Activated CD4-positive, CD25-positive, alpha-beta regulatory T cell treated with anti-CD3 and anti-CD28 coated beads, Interleukin-2, amount 50 U/mL, for 16 hours (primary cell): ENCODE measurements at places on chromosomes 7 and 10.

DNA sequence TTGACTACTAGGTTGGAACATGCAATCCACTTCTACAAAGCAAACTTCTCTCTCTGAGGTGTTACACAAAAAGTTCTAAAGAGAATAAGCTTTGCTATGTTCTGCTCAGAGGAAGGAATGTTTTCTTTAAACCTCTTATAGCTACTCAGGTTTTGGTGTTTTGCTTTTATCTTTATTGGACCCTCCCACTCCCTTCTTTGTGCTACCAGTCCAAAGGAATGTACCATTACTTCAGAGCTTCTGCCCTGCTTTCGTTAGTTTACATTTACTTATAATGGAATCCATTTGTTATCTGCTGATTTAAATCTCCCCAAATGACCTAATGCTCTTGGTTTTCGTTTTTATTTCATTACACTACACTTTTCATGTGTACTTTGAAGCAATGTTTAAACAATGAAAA lies 154.9 kb downstream of the ATE1 start:
- no peak for DNase-seq

DNA sequence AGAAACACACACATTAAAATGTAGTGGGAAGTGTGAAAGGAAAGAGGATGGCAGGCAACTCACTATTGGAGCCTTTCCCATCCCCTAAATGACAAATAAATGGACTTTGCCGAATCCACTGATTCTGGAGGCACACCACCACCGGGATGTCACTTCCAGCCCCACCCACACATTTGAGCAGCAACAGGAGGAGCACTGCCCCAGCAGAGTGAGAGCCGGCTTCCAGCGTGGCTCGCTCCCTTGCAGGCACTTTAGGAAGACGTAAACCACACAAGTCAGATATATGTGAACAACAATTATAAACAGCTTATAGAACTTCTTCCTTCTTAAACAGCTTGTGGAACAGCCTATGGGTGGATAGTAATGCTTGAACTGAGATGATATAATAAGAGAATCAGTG lies 191.0 kb downstream of the DGKI start:
- DNase-seq: no peak

DNA sequence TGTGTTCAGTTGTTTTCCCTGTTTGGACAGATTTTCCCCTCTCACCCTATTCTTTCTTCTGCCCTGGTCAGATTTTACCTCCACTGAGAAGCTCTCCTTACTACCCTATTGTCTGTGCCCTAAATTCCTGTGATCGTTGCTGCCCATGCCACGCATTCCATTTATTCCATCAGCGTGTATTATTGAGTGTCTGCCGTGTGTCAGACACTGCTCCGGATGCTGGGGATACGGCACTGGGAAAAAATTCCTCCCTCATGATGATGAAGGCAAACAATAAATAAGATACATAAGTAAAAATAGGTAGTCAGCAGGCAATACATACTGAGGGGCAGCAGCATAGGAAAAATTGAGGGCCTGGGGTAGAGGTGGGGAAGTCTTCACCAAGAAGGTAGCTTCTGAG lies 86.8 kb downstream of the FANK1 start:
- no peak for DNase-seq

DNA sequence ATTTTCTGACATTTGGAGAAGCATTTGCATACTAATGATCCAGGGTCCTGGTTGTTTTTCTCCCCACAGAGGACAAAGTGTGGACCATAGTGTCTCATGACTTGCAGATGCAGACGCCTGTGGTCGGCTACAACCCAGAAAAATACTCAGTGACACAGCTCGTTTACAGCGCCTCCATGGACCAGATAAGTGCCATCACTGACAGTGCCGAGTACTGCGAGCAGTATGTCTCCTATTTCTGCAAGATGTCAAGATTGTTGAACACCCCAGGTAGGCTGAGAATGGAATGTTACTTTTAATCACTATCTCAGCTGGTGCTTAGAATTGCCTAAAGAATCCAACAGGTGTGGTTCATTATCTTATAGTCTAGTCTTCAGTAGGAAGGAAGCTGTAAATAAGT lies 951.5 kb upstream of the C7orf33 start:
- no peak for DNase-seq

DNA sequence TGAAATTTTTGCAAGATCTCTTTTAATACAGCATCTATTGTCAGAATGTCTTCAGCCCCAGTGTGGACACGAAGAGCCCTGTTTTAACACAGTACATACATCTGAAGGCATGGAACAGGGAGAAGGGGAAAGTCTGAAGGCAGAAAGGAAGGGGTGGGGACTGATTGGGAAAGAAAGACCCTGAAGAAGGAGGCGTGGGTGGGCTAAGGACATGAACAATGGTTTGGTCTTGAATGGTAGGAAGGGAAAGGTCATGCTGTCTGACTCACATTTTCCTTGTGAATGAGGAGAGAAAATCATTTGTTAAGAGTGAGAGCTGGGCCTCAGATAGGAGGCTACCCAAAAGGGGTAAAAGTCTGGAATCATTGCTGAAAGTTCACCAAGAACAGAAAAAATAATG lies 297.1 kb downstream of the GALNT17 start:
- DNase-seq: no peak

DNA sequence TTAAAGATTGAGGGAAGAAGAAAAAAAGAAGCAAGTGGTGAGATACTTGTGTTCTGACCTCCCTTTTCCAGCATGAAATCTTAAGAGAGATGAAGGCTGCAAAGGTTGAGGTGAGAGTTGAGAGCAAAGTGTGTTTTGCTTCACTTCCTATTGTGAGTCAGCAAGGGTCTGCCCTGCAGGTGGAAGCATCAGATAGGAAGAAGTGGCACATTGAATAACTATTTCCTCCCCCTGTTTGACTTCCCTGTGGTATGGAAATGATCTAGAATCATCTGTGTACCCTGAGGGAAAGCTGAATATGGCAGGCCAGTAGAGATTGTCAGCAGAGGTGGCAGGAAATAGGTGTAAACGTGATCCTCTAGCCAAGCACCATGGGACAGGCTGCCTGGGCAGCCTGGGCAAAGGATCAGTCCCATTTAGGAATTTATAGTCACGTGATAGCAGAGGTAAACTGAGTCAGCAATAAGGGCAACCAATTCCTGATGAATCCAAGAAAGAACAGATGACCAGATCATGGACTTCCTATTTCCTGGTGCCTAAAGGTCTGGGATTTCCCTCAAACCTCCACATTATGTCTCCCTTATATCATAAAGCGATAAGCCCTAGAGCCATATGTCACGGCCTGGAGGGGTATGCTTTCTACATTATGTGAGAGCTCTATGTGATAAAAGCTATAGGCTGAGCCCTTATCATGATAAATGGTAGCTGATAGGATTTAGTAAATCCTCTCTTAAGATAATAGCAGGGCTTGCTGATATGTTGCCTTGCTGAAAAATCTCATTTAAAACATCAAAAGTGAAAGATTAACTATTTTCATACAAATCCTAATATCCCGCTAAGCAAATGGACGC lies 287.0 kb downstream of the MDFIC start:
- DNase-seq: no peak

GRCh38 chr10:114682532-114682931 lies 24.5 kb upstream of the ABLIM1 start:
- no peak for DNase-seq

- no peak for DNase-seq
Measured at GRCh38 chr10:1171586-1171985, 115.4 kb downstream of the WDR37 start.

- DNase-seq: no peak
Measured at GRCh38 chr10:21427804-21428481, 97.5 kb downstream of the SKIDA1 start.

GRCh38 chr7:157538735-157539134 lies 201.9 kb downstream of the DNAJB6 start:
- no peak for DNase-seq

- no peak for DNase-seq
Measured at GRCh38 chr7:102429141-102429899, 4.1 kb upstream of the ORAI2 start.

DNA sequence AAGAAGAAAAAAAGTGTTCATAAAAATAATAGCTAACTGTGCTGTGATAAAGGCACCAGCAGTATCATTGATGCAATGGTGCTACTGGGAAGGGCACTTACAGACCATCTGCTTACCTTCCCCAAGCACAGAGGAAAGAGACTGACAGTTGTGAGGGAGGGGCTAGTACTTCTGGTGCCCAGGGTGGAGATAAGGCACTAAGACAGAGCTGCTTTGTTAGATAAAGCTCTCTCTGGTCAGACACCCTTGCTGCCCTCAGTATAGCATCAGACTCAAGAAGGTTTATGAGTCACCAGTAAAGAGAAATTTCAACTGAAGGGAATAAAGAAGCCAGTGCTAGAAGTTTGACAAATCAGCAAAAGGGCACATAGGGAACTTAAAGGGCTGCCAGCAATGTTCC lies 325.6 kb downstream of the HPSE2 start:
- no peak for DNase-seq

DNA sequence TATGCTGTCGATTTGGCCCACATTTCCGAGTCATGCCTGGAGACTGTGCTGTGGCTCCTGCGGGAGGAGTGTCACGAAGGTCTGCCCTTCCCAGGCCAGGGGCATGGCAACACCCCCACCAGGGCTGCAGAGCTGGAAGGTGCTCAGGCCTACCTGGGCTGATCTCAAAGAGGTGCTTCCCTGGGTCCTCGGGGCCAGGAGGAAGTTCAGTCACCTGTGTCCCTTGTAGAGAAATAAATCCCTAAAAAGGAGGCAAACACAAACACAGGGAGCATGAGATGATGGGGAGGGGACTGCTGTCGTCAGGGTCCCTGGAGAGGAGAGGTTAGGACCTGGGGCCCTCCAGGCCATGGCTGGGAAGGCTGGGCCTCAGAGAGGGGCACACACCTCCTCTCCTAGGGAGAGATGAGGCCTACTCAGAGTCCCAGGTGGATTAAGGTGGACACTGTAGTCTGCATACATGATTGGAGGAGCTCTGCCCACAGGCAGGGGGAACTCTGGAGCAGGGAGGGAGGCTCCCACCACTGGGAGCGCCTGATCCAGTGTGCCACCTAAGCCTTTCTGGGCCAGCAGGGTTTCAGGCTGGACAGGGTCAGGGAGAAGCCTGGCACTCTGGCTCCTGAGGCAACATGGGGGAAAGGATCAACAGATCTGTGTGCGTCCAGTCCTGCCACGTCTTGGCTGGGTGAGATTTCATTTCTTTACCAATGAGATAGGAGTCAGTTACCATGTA lies 49.4 kb downstream of the ARHGAP22 start:
- DNase-seq: no peak

- DNase-seq: no peak
Measured at GRCh38 chr7:41311301-41311700, 391.6 kb downstream of the INHBA start.

DNA sequence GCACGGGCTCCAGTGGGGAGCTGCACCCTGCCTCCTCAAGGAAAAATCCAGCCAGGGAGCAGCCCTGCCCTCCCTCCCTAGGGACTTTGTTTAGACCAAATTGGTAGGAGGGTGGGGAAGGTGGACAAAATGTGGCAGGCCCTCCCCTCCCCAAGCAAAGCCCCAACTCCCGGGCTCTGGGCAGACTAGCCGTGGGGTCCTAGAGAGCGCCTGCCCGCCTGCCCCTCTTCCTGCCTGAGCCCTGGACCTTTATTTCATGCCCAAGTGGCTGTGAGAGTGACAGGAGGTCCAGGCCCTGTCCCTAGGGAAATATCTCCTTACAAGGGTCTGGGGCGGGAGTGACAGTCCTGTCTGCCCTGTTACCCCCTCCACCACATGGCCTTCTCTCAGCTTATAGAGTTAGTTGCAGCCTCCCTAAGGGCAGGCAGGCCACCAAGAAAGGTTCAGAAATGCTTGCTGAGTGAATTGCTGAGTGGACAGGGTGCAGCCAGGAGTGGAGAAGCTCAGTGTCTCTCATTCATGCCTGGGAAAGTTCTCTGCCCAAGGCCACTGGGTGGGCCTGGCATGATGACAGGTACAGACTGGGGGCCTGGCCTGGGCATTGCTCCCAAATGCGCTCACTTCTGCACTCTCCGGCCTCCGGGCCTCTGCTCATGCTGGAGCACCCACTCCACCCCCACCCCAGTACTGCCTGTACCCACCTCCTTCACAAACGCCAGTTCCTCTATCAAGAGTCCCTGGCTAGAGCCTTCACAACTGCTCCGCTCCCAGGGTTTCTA lies 25.2 kb downstream of the DNAJB12 start:
- DNase-seq: no peak

GRCh38 chr10:133456041-133456951 lies 2.6 kb downstream of the SCART1 start:
- DNase-seq: no peak

GRCh38 chr10:9024210-9024609 lies 969.7 kb downstream of the GATA3 start:
- DNase-seq: no peak

- no peak for DNase-seq
Measured at GRCh38 chr7:134174795-134175261, 47.7 kb downstream of the LRGUK start.

- DNase-seq: no peak
Measured at GRCh38 chr7:130493275-130493873, 1.5 kb downstream of the MEST start.

DNA sequence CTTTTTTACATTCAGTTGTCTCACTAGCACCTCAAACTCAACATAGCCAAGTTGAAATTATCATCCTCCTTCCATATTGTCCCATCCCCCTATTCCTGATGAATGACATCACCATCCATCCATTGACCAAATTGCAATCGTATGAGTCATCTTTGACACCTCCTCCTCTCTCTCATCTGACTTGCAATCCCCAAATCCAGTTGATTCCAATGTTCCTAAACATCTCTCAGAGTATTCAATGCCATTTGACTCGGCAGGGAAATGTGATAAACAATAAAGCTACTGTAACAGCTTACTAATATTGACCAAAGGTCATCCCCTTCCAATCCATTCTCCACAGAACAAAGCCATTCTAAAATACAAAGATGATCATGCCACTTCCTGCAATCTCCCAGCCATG lies 1047.8 kb downstream of the NRG3 start:
- no peak for DNase-seq

DNA sequence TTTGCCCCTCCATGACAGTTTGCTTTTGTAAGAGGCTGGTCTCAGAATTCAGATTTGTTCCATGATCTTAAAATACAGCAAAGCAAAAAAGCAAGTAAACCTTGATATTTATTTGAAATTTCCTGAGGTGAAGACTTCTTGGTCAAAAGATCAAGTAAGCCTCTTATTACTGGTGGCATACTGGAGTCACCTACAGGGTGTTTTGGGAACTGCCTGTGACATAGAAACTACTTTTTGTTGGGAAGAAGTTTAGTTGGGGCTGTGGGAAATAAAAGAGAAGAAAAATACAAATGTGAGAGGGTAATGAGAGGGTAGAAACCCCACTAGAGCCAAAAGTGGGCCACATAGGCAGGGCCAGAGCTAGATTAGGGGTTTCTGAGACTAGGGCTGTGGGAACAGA lies 217.9 kb downstream of the OTUD1 start:
- no peak for DNase-seq

GRCh38 chr7:139844779-139845442 lies 15.8 kb downstream of the TBXAS1 start:
- no peak for DNase-seq

- DNase-seq: no peak
Measured at GRCh38 chr10:17643339-17643754, 604 bp upstream of the STAM start.
